NCI-H187 treated with DMSO at 0.1 percent for 48 hours (cell line): ENCODE measurements at places on chromosomes 16 and 17.

DNA sequence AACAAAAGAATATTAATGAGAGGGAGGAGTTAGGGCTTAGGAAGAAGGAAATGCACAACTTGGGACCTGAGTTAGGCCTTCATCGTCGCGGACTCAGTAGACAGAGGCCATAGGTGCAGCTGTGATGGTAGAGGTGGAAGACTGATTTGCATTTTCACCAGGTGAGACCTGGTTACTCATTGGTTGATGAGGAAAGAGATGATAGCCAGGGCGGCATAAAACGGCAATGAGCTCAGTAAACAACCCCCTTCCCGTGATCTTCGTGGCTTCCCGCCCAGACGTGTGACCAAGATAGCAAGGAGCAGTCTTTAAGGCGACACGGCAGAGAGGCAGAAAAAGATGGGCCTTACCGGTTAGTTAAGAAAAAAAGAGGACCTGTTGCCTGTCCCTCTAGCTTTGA, at the start of gene TMC5:
Gene TMC5 (plus strand): TSS at position 244 of the 400 bp plus-strand sequence. CDS start 22,156 bp downstream, outside the sequence.
- DNase-seq, result no peak

GRCh38 chr17:7024402-7024785, 1.5 kb downstream of the BCL6B start:
- no peak for DNase-seq

- no peak for DNase-seq
Measured at GRCh38 chr17:348692-349425, 3.7 kb downstream of the RPH3AL start.

- DNase-seq, result no peak
Measured at GRCh38 chr16:53132406-53132805, 77.6 kb downstream of the CHD9 start.

DNA sequence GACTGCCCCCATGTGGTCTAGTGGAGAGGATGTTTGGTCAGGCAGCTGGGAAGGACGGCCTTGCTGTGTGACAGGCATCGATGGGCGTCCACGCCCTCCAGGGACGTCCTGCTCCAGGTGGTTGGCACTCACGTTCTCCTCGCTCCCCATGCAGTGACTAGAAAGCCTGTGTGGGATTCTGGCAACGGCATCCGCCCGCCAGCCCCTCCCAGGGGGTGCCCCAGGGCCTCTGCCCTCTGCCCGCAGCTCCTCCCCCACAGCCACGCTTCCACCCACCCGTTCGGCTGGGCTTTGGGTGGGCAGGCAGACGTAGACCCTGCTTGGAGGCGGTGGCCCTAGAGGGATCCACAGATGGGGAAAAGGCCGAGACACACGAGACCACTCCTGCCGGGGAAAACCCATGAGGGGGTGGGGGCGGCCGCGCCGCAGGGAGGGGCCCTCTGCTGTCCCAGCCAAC, 4.7 kb upstream of the IL17C start:
- no peak for DNase-seq

GRCh38 chr16:69334696-69335095, 4.3 kb upstream of the PDF start:
- DNase-seq, result no peak

DNA sequence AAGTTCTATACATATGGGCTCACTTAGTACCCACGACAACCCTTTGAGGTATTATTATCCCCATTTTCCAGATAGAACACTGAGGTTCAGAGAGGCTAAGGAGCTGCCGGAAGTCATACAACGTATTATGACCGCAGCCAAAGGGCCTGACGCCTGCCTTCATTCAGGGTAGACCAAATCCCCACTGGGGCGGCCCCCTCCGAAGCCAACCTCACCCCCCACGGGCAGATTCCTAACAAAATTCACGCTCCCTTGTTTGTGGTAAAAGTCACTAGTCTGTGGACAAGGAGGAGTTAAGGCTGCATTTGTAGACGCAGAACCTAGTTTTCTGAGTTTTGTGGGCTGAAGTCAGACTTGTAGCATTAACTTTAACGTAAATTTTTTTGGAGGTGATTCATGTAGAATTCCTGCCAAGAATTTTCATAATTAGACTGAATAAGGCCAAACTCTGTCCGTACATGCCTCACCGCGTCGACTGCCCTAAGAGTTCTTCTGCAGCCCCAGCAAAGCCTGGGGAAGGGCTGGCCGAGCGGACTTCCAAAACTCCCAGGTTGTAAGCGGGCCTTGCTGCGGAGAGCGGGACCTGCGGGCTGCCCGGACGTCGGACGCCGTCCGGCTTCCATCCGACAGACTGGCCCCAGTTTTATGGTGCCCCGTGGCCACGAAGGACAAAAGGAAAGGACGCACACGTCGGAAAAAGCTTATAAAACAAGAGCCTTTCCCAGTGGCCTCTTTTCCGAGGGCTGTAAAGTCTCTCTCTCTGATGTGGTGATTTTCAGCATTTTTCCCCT, 75.7 kb downstream of the NXN start:
- DNase-seq, result no peak
